ENCODE measurements at places on chromosomes 2 and 18.

DNA sequence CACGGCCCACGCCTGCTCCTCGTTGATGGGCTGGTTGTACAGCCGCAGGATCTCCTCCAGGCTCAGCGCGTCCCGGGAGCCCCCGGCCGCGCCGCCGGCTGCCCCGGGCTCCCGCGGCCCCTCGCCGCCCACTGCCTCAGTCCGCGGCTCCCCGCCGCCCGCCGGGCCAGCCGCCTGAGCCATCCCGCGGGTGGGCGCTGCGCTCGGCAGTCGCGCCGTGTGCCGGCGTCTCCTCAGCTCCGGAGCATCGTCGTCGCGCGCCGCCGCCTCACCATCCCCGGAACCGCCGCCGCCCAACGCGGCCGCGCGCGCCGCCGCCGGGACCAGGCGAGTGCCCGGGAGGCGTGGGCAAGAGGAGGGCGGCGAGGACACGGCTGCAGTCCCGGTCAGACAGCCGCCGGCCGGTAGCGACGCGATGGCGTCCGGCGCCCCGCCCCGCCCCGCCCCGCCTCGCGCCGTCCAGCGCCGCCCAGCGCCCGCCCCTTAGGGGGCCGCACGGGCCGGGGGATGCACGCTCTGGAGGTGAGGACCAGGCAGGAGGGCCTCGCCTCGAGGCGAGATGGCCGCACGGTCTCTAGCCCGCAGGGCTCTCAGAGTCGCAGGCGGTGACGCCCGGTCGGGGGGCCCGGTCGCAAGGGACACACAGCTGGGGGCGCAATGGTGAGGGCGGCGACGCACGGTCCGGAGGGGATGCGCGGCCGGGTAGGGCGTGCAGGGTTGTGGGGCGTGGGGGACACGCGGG is at the start of gene SPIRE1:
Gene SPIRE1 (minus strand): TSS at position 424 of the 742 bp plus-strand sequence. CDS start 241 bp downstream, at position 183.
- DNase-seq: no peak

DNA sequence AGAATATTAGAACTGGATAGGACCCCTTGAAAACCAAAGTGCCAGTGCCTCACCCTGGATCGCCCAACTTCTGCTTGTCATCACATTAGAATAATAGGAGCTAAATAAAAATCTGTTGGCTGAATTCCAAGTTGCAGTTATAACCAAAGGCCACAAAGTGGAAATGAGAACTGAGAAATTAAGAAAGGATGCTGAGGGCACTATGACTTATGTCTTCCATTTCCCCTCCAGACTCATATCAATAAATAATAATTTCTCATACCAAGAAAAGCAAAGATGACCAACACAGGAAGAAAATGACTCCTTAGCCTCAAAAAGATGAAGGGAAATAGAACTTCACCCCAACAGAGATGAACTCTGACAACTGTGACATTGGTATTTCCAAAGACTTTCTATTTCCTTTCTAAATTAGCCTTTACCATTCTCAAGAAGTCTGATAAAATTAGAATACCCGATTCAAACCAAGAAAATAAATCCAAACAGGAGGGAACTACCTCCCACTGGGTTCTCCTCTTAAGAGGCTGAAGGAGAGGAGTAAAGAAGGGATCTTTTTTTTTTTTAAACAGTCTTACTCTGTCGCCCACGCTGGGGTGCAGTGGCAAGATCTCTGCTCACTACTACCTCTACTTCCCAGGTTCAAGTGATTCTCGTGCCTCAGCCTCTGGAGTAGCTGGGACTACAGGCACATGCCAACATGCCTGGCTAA is 46.5 kb upstream of the EPG5 start:
- DNase-seq: no peak

DNA sequence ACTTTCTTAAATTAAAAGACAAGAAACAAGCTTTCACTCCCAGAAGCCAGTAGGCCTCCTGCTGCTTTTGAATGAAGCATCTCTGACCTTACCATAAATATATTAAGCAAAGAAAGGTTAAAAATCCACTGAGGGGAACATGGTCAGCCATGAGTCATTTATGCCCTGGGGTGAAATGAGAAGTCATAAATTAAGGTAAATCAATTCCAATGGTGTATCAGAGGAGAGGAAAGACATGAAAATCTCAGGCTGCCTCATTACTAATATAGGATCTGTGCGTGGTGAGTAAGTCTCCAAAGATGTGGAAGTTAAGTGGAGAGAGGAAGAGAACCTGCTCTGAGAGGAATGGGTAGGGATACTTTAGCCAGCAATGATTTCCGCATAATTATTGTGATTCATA is 292.3 kb upstream of the CHAC2 start:
- no peak for DNase-seq

DNA sequence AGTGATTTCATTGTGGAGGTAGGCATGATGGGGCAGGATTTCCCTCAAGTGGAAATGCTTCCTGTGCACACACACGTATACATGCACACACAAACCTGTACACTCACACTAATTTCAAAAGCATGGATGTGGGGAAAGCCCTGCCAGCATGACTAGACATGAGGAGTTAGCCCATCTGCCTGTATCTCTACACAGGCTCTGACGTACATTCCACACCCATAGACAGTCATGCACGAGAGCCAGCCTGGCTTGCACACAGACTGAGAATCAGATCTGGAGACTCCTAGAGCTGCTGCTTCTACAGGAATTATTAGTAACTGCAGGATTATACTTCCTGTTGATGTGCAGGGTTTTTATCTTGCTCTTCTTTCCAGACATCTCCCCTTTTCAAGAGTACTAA is 27.3 kb upstream of the NFU1 start:
- DNase-seq: no peak

DNA sequence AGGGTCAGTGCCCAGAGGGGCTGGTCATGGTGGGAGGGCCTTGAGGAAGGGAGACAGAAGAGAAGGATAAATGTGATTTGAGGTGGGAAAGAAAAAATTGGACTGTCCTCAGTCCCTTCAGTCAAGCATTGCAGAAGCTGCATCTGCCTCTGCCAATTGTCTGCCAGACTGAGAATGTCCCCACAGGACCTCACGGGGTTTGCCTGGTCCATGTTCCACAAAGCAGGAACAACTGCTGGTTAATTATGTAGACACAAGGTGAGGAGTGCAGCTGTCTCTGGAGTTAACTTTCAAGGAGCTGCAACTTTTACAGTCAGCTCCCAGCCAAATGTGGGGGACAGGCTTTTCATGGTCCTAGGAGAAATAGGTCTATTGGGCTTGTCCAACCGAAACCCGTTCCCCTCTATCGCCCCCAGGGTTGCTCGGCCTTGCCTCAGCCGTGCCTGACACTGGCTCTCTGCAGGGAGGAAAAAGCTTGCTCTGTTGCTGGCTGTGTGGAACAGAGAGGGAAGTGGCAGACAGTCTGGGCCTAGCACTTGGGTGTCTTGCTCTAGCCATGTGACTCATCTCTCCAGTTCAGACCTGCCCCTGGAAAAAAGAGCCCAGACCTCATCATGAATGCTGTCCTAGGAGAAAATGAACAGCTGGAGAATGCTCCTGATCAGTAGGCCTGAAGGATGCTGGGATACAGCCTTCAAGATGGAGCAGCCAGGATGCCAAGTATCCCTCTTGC is 31.1 kb upstream of the PAX8 start:
- DNase-seq: no peak

DNA sequence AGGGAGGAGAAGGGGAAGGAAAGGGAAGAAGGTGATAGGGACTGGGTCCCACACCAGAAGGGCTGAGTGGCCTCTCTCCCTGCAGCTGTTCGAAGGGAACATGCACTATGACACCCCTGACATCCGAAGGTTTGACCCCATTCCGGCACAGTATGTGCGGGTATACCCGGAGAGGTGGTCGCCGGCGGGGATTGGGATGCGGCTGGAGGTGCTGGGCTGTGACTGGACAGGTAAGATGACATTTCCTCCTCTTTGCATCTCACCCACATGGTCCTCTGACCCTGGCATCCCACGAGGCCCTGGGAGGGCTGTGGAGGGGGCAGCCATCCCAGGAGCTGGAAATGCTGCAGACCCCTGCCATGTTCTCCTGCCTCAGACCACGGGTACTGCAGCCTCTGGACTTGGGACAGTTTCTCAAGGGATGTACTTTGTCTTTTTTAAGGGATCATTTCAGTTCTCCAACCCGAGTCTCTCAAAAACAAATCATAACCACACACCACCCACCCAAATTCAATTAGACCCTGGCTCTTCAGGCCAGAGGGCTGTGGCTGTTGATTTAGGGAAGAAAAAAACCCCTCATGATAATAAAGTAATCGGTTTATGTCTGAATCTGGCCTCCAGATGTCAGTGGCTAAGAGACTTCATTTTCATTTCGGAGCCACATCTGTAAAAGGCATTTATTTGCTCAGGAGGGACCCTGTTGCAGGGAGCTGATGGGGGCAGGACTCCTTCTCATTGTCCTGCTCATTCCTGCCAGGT is 63.5 kb downstream of the NRP2 start:
- DNase-seq: no peak

GRCh38 chr2:28449126-28449487 is 46.8 kb upstream of the PLB1 start:
- DNase-seq: no peak

DNA sequence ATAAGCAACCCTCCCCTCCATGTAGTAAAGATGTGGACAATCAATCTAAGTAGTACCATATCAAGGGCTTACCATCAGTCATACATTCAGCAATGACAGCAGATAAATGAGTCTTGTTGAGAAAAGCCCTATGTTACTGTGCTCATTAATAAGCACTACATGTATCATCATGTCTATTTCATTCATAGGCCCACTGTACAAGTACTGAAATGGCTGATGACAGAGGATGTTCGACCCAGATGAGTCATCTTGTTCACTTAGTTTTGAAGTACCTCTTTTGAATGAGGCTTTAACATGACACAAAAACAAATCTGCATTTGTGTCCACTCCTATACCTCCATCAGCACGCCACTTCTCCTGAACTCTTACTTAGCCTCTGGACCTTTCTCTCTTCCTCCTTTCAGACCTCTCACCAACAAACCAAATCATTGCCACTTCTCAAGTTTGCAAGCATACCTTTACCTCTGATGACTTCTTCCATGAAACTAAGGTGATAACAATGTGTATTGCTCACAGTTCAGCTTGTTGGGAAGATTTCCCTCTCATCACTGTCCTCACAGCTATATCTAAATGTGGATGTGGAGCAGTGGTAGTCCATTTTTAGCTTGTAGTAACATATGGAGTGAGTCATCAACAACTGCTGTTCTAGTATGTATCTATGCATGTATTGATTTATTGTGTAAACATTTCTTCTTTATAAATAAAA is 921.0 kb upstream of the SLC39A10 start:
- no peak for DNase-seq

DNA sequence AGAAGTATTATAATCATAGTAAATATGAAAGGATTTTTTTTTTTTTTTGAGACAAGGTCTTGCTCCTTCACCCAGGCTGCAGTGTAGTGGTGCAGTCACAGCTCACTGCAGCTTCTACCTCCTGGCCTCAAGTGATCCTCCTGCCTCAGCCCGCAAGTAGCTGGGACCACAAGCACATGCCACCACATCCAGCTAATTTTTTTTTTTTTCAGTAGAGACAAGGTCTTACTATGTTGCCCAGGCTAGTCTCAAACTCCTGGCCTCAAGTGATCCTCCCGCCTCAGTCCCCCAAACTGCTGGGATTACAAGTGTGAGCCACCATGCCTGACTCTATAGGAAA is 301.6 kb upstream of the STON1 start:
- DNase-seq: no peak

GRCh38 chr2:28644760-28645159 is 106.9 kb upstream of the PPP1CB start:
- no peak for DNase-seq

All from NCI-H446 (cell line).